ENCODE measurements at places on chromosomes 2 and 18.
A peak's percentile ranks its signal among the peaks of the same experiment; 100 is the strongest.

GRCh38 chr2:212987492-212987891 lies 163.9 kb downstream of the IKZF2 start:
- DNase-seq = no peak

- no peak for DNase-seq
These were observed 91.4 kb upstream of the BCL2L11 start for GRCh38 chr2:111029181-111029927.

DNA sequence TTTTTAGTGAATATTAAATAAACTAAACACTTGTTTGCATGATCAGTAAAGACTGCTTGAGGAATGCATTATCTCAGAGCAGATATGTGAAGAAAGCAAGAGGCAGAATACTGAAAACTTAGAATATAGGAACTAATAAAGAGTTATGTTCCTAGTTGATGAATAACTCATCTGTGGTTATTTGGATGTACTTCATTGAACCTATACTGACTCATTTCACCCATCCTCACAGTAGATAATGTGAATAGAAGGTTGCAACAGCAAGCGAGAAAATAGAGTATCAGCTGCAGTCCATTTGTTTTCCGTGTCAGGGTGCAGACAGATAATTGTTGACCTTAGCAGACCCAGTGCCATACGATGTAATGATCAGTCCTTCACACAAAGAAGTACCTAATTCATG lies 945.7 kb upstream of the LRRTM1 start:
- no peak for DNase-seq

GRCh38 chr2:149467436-149467835 lies 120.1 kb downstream of the MMADHC start:
- DNase-seq = peak; percentile 71

- no peak for DNase-seq
These were observed 24.1 kb downstream of the TWIST2 start for GRCh38 chr2:238872026-238872425.

DNA sequence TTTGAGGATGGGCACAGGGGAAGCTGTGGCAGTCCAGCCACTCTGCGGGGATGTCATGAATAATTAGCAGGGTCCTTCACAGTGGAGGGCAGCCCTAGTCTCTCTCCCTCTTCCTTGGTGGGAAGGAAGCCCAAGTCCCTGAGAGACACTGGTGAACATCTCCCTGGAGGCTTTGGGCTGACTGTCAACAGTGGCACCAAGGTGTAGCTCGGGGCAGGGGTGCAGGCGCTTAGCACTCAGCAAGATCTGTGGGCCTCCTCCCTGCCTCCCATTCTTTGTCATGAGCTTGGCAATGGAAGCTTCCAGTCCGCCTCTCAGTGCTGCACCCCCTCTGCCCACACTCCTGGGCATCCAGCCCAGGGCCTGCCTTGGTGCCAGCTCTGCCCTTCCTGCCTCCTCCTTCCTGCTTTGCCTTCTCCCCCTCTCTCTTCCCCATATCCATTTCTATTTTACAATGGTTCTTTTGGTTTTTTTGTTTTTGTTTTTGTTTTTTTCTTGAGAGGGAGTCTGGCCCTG lies 59.4 kb downstream of the STEAP3 start:
- no peak for DNase-seq

GRCh38 chr2:177799531-177799930 lies 273.0 kb downstream of the PDE11A start:
- DNase-seq = no peak

- DNase-seq = no peak
These were observed 447.6 kb upstream of the CHST9 start for GRCh38 chr18:27632706-27633105.

GRCh38 chr18:13392029-13392750 lies 173.6 kb downstream of the LDLRAD4 start:
- no peak for DNase-seq

DNA sequence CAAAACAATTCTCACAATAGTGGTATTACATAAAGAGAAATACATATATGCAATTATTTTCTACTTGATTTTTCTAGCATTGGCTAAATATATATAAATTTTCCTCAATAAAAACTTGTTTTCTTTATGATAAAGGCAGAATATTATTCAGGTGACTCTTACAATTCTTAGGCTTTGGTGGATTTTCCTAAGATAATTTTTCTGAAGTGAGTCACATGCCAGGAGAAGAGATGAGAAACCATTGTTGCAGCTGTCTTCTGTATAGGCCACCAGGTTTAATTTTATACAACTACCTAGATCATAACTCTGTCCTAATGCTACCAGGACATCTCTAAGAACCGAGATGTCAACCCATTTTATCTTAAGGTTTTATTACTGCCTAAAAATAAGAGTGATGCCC lies 552.4 kb upstream of the CDH2 start:
- DNase-seq = peak; percentile 66

DNA sequence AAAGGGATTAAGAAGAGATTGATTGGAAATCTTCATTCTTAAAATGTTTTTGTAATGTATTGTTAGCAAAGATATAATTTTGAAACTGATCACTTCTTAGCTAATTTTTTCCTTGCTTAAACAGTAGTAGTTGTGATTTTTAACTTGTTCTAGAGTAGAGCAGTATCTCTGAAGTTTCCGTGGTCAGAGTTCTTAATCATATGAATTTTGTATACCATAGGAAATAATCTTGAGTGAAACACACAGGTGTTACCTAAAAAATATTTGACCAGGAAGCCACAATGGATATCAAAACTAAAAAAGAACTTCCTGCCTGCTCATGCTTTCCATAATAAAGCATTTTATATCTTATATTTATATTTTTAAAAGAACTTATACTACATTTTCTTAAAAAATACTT lies 907.1 kb downstream of the ERBB4 start:
- DNase-seq = no peak

DNA sequence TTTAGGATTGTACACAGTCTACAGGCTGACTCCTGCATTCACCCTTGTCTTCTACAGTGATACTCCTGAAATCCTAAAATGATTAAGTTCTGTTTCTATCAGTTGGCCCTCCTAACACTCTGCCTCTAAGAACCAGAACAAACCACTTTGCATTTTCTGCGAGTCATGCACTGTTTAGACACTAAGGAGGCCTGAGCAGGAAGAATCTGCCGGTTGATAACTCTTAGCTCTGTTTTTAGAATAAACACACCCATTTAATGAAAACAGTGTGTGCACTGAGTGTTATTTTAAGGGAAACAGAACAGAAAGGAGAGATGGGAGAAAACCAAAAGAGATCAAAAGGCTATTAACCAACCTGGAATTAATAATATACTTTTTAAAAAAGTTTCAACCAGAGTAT lies 22.9 kb upstream of the SSB start:
- DNase-seq = peak; percentile 33

- peak; percentile 45 for DNase-seq
These were observed 31.3 kb downstream of the COLEC12 start for GRCh38 chr18:468955-469790.

- peak; percentile 30 for DNase-seq
These were observed 587.3 kb upstream of the ID2 start for GRCh38 chr2:8094526-8094925.

GRCh38 chr2:55715626-55716025 lies 22.0 kb upstream of the PNPT1 start:
- no peak for DNase-seq

GRCh38 chr2:36339607-36340218 lies 15.9 kb upstream of the CRIM1 start:
- DNase-seq = peak; percentile 79

GRCh38 chr18:50569930-50570329 lies 10.0 kb downstream of the MAPK4 start:
- DNase-seq = no peak

GRCh38 chr18:2395427-2396161 lies 175.7 kb downstream of the METTL4 start:
- no peak for DNase-seq

DNA sequence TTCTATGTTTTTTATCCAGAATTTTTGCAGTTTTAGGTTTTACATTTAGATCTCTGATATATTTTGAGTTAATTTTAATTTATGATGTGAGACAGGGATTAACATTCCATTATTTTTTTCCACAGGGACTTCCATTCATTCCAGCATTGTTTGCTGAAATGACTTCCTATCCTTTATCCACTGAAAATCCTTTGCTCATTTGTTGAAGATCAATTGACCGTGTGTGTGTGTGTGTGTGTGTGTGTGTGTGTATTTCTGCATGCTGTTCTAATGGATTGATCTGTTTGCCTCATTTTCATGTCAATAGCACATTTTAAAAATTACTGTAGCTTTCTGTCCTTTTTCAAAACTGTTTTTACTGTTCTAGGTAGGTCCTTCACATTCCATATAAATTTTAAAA lies 480.3 kb downstream of the DSC3 start:
- DNase-seq = no peak

GRCh38 chr2:61832183-61832841 lies 21.5 kb downstream of the FAM161A start:
- DNase-seq = no peak

DNA sequence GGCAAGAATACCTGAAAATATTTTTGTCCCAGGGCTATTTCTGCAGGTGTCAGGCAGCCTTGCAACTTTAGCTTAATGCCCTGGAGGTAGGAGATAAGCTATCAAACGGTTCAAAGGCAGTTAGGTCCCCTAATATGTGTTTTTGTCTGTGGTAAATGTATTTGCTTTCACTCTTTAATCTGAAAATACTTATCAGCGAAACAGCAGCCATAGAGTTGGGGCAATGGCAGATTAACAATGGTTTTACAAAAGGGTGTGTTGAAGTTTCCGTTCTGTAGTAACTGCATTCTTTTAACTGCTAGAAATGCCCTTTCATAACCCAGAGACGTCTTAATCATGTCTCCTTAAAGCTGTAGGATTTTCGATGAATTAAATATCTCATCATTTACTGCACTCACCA lies 265.0 kb upstream of the TRIB2 start:
- DNase-seq = no peak

DNA sequence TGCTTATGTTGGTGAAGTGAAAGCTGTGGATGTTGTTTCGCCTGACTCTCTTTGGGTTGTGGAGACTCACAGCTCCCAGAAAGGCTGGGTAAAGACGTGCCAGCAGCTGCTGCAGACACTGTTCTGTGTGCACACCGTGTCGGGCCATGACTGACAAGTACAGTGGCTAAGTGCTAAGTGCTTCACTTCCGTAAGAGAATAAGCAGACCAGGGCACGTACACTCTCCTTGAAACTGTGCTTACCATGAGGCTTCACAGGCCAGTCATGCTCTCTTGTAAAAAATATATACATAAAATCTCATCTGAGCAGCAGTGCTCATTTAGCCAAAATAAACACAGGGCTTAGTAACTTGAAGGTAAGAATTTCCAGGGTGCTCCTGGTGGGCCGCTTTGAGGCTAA lies 86.0 kb downstream of the NRP2 start:
- DNase-seq = no peak

GRCh38 chr2:133241224-133241571 lies 327.1 kb downstream of the NCKAP5 start:
- peak; percentile 25 for DNase-seq

GRCh38 chr2:144452169-144452988 lies 67.5 kb downstream of the ZEB2 start:
- DNase-seq = peak; percentile 44

GRCh38 chr2:197674060-197674459 lies 1.3 kb downstream of the RFTN2 start:
- DNase-seq = no peak

GRCh38 chr2:235642446-235643098 lies 148.7 kb downstream of the AGAP1 start:
- peak; percentile 49 for DNase-seq

DNA sequence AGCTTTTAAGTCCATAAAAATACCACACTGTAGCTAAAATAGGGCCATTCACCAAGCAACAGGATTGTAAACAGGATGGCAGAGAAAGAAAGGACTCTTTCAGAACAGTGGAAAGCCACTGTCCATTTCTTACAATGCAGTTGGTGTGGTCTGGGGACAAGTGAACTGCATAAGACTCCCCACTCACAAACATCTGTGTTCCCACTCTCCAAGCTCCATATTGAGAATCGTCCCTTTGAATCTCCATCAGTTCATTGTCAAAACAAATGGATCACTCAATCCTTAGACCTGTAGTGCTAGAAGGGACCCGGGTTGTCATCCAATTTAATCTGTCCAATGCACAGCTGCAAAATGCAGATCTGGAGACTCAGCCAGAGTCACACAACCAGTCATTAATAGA lies 347.4 kb upstream of the KLHL29 start:
- DNase-seq = peak; percentile 3

DNA sequence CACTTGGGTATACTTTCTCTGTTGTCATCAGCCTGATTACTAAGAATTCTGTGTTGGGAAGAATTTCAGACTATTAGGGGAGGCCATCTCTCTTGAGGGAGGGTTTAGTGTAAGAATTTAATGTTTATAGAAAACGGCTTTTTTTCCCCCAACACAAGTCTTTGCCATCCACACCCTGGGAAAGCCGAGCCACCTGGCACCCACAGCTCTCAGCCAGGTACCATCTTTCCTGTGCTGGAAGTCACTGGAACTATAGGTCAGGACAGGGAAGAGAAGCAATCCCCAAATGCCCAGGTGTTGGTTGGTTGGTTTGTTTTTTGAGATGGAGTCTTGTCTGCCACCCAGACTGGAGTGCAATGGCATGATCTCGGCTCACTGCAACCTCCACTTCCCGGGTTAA lies 155.1 kb downstream of the SMAD7 start:
- DNase-seq = no peak

GRCh38 chr2:202299712-202300111 lies 34.1 kb downstream of the NOP58 start:
- DNase-seq = no peak

- no peak for DNase-seq
These were observed 45.4 kb downstream of the BCL2L11 start for GRCh38 chr2:111166115-111166514.

- peak; percentile 15 for DNase-seq
These were observed 582.4 kb upstream of the RAB6C start for GRCh38 chr2:129396980-129397599.

GRCh38 chr2:110657724-110658305 lies 20.0 kb downstream of the BUB1 start:
- DNase-seq = no peak

- no peak for DNase-seq
These were observed 1.2 kb downstream of the M1AP start for GRCh38 chr2:74646834-74647482.

DNA sequence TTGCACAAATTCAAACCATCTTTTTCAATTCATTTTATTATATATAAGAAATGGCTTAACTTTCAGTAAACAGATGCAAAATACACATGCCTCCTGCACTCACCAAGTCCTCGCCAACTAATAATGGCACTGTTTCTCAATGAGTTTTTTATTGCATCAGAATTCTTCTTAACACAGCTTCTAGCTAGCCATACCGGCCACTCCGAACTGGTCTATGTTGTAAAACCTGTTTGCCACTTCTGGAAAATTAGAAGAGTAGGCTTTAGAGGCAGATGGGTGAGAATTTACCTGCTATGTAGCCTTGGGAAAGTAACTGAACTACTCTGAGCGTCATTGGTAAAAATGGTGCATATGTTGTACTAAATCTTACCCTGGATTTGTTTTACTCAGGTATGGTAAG lies 100.6 kb upstream of the LHCGR start:
- no peak for DNase-seq

Data from fibroblast of upper back skin (primary cell).